ENCODE measurements at places on chromosomes 16 and 17.

DNA sequence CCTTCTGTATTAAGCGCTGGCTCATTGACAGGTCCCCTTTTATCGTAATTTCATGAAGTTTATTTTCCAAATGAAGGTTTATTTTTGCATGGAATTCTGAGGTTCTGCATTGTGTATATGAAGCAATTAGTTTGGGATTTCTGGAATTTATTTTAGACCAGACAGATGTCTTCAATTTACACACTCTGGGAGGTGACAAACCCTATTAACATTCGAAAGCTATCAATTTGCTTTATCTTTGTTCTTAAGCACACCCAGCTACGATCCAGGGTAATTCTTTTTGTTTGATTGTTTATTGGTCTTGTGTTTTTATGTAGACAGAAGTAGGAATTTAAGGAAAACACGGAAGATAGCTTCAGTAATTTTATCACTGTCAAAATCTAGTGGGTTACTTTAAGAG, 264.6 kb downstream of the HS3ST3A1 start:
- DNase-seq, result no peak

DNA sequence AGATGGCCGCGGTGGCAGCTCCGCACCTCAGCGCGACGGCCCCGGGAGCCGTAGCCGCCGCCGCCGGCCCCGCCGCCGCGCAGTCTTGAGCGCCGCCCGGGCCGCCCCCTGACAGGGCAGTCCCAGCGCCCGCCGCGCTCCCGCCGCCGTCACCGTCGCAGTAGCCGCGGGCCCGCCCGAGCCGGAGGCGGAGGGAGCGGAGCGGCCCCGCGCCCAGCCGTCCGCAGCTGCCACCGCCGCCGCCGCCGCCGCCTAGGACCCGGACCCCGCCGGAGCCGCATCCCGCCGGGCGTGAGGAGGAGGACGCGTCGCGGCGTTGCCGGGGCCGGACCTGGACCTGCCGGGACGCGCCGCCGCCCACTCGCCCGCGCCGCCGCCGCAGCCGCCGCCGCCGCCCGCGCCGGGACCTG, 218 bp downstream of the TNRC6C start:
- no peak for DNase-seq

GRCh38 chr17:42457107-42457792, 1.4 kb upstream of the ATP6V0A1 start:
- no peak for DNase-seq

GRCh38 chr17:55437159-55437605, 15.5 kb upstream of the MMD start:
- DNase-seq, result peak; percentile 32

DNA sequence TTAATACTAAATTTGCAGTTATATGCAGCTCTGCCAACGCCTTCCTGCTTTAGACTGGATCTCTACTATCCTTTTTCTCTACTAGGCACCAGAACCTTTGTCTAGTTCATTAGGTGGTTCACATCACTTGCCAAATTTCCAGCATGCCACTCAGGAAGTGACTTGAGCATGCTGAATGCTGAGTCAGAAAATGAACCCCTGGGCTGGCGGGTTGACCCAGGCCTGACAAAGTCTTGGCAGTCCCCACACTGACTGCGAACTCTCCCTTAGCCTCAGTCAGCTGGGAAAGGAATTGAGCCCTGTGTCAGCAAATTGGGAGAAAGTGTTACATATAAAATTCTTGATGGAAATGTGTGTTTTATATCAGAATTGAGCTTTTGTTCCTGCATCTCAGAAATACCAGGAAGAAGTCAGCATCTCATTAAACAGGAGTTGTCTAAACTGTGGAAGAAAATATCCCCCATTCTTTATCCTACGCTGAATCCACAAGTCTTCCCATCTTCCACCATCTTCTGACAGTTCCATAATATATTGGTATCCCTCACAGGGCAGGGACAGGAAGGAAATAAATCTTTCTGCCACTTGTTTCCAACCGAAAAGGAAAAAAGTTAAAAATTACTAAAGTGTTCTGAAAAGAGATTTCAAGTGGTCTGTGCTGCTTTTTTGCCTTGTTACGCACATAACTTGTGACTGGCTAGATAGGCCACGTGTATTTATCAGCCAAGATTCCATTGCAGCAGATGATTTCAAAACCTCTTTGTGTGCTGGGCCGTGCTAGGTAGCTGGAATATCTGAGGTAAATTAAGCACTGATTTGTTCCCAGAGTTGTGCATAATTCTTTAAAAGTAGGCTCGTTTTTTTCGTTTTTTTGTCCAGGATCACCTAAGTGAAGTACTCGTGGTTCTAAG, 16.7 kb upstream of the SLC12A3 start:
- DNase-seq, result no peak

DNA sequence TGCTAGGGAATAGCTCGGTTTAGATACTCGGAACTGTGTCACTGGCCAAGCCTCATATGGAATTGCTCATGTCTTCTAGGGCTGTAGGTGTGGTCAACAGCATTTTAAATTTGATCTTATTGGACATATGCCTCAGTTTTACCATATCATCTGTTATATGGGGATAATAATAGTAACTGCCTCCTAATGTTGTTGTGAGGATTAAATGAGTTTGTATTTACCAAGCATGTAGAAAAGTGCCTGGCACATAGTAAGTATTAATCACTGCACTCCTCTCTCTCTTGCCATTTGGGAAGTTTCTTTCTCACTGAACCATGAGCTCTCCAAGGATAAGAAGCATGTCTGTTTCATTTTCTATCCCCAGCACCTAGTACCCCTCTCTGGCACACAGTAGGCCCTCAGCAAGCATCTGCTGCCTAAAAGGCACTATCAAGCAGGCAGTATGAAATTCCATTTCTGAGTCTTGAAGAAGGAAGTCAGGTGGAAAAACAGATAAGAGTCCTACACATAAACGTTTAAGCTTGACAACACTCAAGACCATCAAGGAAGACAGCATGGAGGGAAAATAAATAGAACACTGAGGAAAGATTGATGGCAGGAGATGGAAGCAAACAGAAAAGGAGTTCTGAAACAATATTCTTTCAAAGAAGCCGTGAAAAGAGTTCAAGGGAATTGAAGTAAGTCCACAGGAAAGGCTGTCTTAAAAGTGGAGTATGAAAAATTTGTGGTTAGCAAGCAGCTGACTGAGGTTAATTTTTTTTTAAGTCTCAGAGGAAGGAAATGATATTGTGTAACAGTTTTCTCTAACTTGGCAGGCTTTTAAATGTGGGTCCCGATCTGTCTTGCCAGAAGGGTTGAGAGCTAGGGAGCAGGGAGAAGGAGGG, 2.2 kb upstream of the ATP6V0A1 start:
- no peak for DNase-seq

GRCh38 chr16:25210758-25211157, 6.0 kb upstream of the AQP8 start:
- no peak for DNase-seq

Measured in body of pancreas (tissue), 4 donors.